NCI-H69 (cell line): ENCODE measurements at places on chromosomes 2 and 18.

- DNase-seq: no peak
Observed at GRCh38 chr2:98029718-98030222, 34.0 kb upstream of the TMEM131 start.

GRCh38 chr18:33579349-33580215 is 1.6 kb downstream of the ASXL3 start:
- peak; percentile 95 for DNase-seq

DNA sequence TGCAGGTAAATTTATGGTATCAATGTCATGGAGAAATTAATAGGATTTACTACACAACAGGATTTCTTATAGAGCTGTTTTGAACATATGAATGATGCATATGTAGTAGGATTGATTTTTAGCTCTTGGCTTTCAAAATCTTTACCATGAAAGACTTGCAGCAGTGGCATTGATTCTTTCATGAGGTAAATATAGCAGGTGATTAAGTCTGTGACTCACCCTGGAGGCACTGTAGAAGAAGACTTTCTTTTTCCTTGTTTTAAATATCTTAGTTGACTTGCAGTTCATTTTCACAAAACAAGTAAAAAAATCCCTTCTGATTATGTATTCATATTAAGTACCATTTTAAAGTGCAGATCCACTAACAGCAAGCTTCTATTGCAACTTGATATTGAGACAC is 463.0 kb downstream of the FBXO15 start:
- no peak for DNase-seq

- peak; percentile 52 for DNase-seq
Observed at GRCh38 chr18:61569176-61569892, 236.1 kb downstream of the CDH20 start.

GRCh38 chr2:177667626-177668025 is 275.1 kb downstream of the AGPS start:
- peak; percentile 34 for DNase-seq

GRCh38 chr2:152587187-152587947 is 129.9 kb downstream of the PRPF40A start:
- DNase-seq: no peak

DNA sequence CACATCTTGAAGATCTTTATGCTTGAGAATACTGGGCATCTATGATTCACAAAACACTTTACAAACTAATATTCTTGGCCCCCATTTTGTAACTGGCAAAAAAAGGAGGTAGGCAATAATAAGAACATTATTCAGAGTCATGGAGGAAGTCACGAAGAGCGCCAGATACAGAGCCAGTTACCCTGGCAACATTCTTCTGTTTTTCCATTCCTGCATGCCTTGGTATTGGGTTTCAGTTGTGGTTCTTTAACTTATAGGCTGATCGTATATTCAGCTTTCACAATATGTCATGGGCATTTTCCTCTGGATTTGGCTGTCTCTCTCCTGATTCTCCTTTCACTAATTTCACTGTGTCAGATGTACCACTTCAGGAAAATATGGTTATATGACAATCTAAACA is 234.7 kb downstream of the HRH4 start:
- peak; percentile 24 for DNase-seq

GRCh38 chr18:70074116-70074515 is 126.4 kb upstream of the CD226 start:
- no peak for DNase-seq

DNA sequence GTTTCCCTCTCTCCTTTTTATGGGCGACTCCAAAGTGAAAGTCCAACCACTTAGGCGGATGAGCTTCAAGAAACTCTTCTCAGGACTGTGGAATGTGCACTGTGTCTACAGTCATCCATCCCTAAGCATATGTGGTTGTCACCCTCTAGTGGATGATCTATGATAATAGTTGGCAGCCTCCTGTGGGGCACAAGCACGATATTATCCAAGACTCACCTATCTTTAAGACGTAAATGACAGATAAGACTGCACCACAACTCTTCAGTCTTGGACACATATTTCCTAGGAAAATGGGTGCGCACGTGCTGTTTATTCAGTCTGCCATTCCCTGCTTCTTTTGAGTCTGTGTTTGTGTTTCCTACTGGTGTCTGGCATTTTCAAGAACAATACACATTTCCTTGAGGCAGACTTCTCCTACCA is 145.5 kb upstream of the CTAGE1 start:
- DNase-seq: peak; percentile 64

- DNase-seq: no peak
Observed at GRCh38 chr2:178908810-178909209, 101.6 kb upstream of the TTN start.

DNA sequence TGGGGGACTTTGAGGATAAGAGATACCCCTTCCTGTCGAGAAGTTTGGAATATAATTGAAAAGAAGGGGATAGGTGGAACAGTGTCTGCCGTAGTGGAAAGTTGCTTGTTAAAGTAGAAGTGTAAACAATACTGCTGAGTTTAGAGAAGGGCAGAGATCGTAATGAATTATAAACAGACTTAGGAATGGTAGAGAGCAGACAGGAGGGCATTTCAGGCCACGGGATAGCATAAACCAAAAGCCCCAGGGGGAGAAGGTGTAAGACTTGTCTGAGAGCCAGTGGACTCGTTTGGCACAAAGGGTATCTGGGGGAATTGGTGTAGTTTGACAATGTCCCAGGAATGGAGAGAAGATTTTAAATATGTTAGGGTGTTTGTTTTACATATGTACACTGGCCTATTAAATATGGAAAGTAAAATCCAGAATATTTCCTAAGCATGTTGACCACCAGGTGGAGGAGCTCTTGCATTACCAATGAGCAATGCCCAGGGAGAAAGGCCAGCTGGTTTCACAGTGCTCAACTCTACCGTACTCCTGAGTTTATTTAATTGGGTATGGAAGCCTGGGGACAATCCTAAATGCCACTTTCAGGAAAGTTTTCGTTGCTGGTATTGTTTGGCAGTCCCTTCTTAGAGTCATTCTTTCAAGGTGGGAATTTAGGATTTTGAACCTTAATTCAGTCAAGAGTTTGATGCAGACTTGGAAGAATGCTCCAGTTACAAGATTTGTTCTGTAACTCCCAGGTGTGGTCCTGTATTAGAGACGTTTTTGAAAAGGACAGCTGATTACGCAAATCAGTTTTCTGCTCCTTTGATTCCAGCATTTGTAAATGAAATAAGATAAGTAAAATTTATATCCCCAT is 7.5 kb downstream of the COPS8 start:
- peak; percentile 9 for DNase-seq

GRCh38 chr2:216740557-216741222 is 45.3 kb upstream of the IGFBP5 start:
- peak; percentile 64 for DNase-seq

- DNase-seq: no peak
Observed at GRCh38 chr2:145404690-145405089, 884.8 kb upstream of the ZEB2 start.

- peak; percentile 63 for DNase-seq
Observed at GRCh38 chr2:20093263-20094141, 42.1 kb upstream of the LAPTM4A start.

DNA sequence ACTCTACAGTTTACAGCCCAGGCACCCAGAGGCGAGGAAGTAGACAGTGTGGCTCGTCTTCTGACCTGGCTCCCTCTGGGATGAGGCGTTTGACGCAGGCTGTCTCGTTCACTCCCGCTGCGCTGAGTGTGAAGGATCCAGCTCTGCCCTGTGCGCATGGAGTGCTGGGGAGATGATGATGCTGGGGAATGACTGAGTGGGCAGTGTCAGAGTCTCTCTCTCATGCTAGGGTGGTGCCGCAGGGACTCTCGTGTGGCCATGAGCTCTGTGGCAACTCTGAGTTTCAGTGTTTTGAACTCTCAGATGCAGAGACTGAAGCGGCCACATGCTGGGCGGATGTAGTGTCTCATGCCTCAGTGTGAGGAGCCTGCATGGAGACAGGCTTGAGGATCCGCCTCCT is 118.4 kb upstream of the TPO start:
- DNase-seq: no peak

GRCh38 chr2:174603280-174603679 is 5.7 kb upstream of the WIPF1 start:
- peak; percentile 49 for DNase-seq

- peak; percentile 57 for DNase-seq
Observed at GRCh38 chr2:218984239-218985020, 554 bp downstream of the FEV start.

DNA sequence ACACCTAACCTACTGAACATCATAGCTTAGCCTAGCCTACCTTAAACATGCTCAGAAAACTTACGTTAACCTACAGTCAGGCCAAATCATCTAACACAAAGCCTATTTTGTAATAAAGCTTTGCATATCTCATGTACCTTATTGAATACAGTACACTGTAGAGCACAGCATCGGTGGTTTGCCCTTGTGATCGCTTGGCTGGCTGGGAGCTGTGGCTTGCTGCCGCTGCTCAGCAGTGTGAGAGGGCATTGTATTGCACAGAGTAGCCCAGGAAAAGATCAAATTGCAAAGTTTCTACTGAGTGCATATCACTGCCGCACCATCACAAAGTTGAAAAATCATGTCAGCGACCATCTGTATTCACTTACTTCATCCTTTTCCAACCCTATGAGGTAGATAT is 62.3 kb upstream of the NCK2 start:
- no peak for DNase-seq

DNA sequence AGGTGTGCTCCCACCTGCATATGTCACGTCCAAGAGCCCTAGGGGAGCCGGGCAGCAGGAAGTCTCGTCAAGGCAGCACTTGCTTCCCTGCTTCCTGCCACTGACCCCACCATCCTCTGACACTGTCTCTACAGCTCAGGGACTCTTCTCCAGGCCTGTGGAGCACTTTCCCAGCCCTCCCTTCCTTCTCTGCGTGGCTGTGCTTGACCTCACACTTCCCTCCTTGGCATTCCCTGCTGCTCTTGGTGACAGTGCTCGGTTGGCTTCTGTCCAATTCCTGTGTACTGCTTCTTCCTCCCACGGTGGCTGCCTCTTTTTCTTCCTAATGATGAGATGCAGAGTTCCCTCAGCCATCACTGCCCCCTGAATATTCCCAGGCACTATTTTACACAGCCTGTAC is 2.8 kb downstream of the CIDEA start:
- peak; percentile 62 for DNase-seq

GRCh38 chr2:27720004-27720551 is 51.4 kb upstream of the MRPL33 start:
- DNase-seq: no peak

GRCh38 chr18:39464006-39464405 is 1898.4 kb upstream of the CELF4 start:
- no peak for DNase-seq

- no peak for DNase-seq
Observed at GRCh38 chr2:229688141-229688540, 26.2 kb downstream of the DNER start.

DNA sequence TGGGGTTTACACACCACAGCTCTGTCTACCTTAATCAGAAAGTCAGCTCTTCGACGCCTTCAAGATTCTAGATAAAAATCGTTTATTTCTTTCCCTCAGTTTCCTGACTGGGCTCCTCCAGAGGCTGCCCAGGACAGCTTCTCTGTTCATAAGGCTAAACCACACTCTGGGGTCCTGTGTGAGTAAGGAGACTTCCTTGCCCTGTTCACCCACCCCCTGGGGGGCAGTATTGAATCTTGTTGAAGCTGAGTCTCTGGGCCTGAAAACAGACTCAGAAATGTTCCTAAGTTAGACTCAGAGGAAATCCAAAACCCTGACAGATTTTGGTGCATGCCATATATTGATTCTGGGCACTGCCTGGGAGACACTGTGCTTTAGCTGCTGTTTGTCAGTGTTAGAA is 43.0 kb downstream of the G6PC2 start:
- no peak for DNase-seq

- no peak for DNase-seq
Observed at GRCh38 chr18:44754567-44754966, 73.9 kb downstream of the SETBP1 start.

GRCh38 chr18:25230658-25231326 is 121.2 kb downstream of the ZNF521 start:
- DNase-seq: peak; percentile 70

DNA sequence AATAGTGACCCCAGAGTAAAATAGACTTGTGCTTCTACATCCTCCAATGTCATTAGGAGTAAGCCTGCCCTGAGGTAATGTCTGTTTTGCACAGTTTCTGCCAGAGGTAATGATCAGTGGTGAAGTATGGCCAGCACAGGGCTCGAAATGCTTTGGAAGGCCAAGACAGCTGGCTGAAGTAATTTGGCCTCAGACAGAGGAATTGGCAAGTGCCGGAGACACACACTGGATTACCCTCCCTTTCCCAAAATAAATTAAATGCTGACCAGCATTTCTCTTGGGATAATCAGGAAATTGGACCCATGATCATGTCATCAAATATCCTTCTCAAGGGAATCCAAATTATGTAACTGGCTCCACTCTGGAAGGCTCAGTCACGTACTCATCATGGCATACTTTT is 379.0 kb upstream of the CHST9 start:
- DNase-seq: no peak

GRCh38 chr2:144468823-144469595 is 50.9 kb downstream of the ZEB2 start:
- no peak for DNase-seq

GRCh38 chr18:3793545-3793944 is 343.6 kb downstream of the TGIF1 start:
- DNase-seq: no peak

DNA sequence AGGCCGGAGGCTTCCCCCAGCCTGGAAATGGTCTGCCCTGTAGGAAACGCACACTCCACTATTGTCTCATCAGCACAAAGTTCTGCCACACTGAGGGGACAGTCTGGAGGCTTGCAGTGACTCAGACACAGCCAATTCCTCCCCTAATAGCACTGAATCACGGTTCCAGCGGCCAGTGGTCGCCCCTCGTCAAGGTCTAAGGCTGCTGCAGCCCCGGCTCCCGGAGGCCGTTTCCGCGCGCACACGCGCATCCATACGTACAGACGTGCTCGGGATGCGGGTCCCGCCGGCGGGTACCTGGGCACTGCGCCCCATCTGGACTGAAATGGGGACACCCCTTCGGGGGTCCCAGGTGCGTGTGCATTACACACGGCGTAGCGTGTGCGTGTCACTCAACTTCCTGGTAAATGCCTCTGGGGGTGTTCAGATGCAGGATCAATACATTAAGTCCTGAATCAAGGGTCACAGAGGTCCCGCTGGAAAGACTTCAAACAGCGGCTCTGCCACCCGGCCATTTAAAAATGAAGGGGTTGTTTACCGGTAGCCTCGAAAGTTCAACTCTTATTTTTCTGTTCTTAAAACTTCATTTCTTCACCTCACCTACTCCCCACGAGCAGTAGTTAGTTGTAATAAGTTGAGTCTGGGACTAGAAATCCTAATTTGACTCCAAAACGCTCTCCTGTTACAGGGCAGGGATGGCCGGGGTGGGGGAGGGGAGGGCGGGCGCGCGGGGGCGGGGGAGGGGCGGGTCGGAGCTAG is 572 bp upstream of the ZNF516 start:
- DNase-seq: peak; percentile 90

GRCh38 chr2:1929001-1929400 is 184.7 kb upstream of the PXDN start:
- no peak for DNase-seq

- peak; percentile 97 for DNase-seq
Observed at GRCh38 chr18:3450012-3450798, at the start of gene TGIF1. TSS of gene TGIF1 (plus strand) at chr18:3450172. CDS start at chr18:3450490, 318 bp downstream.

- no peak for DNase-seq
Observed at GRCh38 chr2:38720613-38721241, 30.4 kb downstream of the SRSF7 start.

GRCh38 chr2:146477383-146477782 is 1367.4 kb upstream of the ACVR2A start:
- DNase-seq: no peak
